ENCODE measurements at places on chromosomes 5 and 9.

DNA sequence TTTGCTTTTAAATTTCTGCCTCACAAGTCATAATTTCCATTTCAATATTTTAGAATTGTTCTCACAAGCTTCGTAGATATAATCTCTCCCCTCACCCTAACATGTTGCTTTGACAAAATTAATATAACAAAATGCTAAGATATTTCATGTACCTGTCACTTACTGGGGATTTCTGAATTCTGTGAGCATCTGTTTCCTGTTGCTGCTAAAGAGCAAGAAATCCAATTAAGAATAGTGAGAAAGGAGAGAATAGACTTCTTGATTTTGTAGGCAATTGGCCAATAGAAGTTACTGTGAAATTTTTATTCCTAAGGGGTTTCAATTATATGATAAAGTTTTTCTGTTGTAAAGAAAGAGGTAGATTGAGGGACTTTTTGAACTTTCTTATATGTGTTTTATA lies 796.5 kb upstream of the ARRDC3 start:
- no peak for DNase-seq

GRCh38 chr9:113393281-113393680 lies 7.8 kb downstream of the ALAD start:
- no peak for DNase-seq

DNA sequence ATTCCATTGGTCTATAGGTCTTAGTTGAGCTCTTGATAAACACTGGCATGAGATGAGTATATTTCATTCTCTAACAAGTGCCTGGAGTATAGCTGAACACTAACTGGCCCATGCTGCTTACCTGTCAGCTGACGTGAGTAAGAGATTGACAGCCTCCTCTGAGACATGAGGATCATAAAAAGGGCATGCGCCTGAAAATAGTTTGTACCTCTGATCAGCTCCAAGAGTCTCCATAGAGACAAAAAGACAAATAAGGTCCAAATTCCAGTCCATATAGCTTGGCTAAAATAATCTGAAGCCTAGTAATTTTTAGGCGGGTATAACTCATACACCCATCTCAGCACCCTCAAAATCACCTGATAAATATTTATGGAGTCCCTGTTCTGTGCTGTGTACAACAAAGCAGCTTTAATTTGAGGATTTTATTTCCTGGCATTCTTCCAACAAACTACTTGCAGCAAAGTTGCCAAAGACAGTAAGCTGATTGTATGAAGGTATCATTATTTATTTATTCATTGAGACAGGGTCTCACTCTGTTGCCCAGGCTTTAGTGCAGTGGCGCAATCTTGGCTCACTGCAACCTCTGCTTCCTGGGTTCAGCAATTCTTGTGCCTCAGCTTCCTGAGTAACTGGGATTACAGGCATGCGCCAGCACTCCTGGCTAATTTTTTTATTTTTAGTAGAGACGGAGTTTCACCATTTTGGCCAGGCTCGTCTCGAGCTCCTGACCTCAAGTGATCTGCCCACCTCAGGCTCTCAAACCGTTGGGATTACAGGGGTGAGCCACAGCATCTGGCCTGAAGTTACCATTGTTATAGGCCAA lies 16.2 kb upstream of the FSD1L start:
- no peak for DNase-seq

DNA sequence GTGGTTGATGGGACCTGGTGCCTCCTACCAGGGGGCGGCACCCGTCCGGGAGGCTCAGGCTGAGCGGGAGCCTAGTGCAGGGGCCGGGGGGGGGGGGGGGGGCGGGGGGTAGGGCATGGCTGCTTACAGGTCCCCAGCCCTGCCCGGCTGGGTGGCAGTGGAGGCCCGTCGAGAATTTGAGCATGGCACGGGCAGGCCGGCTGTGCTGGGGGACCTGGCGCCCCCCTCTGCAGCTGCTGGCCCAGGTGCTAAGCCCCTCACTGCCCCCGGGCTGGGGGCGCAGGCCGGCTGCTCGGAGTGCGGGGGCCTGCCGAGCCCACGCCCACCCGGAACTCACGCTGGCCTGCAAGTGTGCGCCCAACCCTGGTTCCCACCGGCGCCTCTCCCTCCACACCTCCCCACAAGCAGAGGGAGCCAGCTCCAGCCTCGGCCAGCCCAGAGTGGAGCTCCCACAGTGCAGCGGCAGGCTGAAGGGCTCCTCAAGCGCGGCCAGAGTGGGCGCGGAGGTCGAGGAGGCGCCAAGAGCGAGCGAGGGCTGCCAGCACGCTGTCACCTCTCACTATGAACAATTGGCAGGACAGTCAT lies 77.7 kb downstream of the LMNB1 start:
- no peak for DNase-seq

DNA sequence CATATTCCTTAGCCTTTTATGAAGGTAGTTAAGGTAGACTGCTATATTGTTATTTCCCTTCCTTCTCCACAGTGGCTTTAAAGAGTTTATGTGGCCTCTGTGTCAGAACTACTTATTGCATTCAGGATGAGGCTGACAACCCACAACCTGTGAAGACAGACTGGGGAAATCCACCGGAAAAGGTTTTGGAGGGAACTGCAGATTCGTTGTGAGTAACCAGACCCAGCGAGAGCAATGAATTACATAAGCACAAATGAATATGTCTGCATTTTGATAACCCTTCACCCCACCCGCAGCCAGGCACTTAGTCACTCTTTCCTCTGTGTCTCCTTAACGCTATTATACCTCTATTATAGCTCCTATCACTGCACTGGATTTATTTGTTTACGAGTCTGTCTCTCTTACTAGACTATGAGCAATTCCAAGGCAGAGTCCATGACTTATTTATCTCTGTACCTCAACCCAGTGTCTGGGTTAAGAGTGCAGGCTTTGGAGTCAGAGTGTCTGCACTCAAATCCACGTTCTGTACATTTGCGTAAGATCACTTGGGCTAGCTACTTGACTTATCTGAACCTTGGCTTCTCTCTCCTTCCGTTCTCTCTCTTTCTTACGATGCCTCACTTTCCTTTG lies 19.2 kb downstream of the KCTD16 start:
- peak; percentile 92 for DNase-seq

- no peak for DNase-seq
Observed at GRCh38 chr5:2674456-2674855, 77.0 kb downstream of the IRX2 start.

DNA sequence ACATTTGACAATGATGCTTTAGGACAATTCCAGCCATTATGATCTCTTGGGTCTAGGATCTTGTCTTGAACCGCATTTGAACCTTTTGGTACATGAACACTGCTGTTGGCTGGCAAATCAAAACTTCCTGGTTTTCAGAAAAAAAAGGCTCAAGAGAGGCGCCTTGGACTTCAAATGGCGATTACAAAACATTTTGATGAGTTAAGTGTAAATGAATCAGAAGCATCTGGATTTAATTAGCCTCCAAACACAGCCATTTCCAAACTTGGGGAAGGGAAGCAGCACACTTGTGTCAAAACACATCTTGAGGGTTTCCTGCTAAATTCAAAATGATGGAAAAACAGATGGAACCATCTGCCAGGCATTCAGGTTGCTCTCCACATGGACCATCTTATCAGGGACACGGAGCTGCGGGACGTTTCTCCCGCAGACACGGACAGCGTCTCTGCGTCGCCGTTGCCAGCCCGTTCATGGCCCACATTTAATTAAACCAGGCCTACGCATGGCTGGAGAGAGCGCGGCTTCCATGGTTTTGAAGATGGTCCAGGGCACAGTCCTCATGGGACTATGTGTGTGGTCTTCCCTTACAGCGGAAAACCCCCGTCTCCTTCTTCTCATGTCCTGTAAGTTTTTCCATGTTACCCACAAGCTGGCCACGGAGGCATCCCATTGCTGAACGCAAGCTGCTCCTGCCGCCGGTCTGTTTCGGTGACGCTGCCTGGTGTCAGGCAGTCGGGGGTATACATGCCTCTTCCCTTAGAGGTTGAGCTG lies 55.8 kb upstream of the PTCH1 start:
- no peak for DNase-seq

- DNase-seq, result peak; percentile 44
Observed at GRCh38 chr9:133238272-133238850, 29.3 kb upstream of the OBP2B start.

GRCh38 chr5:76720988-76721569 lies 5.2 kb downstream of the F2R start:
- DNase-seq, result no peak

DNA sequence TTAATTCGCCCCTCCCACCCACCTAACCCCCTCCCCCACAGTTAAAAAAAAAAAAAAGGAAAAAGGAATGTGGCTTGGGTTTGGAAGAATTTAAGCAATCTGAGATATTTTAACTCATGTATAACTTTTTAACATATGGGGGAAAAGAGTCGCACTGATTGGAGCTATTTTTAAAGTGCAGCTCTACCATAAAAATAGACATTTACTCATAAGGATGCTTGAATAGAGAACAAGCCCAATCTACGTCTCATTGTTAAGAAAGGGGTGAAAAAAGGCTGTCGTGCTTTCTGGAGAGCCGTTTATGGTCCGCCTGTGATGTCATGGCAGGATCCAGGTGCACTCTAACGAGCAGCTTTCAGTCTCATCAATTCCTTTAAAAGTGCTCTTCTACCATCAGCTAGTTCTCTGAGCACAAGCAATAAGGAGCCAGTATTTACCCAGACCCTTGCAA lies 142.4 kb downstream of the ELAVL2 start:
- DNase-seq, result no peak

DNA sequence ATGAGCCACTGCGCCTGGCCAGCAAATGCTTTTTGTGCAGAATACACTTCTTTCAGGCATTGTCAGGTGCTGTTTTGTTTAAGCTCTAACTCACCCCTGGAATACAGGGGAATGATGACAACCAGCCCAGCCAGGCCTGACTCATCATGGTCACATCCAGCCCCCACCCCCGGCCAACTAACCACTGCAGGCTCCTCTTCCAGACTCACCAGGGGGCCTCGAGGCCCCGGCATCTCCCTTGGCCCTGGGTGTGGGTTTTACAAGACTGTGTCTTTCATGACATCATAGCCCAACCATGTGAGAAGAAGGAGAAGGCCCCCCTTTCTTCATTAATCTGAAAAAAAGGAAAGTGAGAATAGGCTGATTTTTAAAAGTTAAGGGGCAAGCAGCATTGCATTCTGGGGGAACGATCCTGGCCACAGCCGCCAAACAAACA lies 35.5 kb downstream of the OLFML2A start:
- no peak for DNase-seq

DNA sequence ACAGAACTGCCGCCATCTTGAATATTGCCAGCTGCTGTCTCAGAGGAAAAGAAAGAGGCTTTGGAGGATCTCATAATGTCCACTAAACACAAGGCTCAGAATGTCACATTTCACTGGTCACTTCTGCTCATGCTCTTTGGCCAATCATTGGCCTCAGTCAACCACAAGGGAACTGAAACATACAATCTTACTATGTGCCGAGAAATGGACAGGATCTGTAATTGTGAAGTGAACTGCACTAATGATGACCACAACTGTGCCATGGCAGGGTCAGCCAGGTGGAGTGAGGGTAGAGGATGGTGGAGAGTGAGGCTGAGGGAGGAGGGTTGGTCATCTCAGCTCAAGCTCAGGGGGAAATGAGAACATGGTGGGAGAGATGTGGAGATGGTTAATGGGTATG lies 32.8 kb downstream of the GDNF start:
- DNase-seq, result no peak

DNA sequence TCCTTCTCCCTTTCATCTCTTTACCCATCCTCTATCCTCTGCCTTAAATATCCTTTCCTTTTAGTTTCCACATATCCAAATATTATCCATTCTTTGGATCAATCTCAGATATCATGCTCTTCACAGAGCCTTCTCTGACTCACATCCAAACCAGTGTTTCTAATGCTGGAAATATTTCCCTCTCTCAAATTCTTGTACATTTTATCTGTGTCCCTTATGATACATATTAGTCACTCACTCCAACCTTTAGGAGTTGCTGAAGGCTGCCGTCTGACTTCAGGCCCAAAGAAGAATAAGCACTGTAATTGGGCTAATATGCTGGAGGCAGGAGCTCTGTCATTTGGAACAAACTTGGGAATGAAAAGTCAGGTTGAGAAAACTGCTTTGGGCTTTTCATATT lies 156.4 kb upstream of the RUSC2 start:
- no peak for DNase-seq

- peak; percentile 58 for DNase-seq
Observed at GRCh38 chr9:129895376-129896268, 60.4 kb downstream of the USP20 start.

DNA sequence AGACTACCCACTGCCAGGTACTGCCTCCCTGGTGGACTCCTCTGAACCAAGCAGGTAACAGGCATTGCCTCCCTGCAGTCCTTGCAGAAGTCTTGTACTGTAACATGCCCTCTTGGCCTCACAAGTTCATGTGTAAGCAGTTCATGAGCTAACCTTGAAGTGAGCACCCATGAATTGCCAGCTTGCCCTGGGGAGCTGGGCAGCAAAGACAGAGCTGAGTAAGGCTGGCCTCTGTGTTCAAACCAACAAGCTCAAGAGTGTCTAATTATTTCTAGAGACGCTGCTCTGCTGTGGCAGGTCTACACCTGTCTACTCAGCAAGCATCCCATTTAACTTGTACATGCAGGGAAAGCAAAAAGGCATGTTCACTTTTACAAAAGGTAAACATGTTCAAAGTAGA lies 113.5 kb downstream of the FEM1C start:
- no peak for DNase-seq

DNA sequence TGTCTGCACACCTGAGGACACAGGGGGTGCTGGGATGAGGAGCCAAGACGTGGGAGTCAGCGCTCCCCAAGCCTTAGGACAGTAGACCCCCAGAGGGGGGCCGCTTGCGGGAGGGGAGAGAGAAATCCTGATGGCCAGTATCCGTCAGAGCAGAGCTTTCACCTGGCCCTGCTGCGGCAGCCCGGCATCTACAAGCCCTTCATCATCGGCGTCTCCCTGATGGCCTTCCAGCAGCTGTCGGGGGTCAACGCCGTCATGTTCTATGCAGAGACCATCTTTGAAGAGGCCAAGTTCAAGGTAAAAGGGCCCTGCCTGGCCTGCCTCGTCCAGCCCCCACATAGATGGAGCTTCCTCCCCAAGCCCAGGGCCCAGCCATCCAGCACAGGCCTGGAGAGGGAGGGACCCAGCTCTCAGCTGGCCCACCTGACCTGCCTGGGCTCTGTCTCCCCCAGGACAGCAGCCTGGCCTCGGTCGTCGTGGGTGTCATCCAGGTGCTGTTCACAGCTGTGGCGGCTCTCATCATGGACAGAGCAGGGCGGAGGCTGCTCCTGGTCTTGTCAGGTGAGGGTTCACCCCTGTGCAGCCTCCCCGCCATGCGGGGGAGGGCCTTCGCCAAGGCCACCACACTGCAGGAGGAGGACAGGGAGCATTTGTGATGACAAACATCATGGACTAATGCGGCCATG lies 6.7 kb downstream of the SLC2A8 start:
- no peak for DNase-seq

DNA sequence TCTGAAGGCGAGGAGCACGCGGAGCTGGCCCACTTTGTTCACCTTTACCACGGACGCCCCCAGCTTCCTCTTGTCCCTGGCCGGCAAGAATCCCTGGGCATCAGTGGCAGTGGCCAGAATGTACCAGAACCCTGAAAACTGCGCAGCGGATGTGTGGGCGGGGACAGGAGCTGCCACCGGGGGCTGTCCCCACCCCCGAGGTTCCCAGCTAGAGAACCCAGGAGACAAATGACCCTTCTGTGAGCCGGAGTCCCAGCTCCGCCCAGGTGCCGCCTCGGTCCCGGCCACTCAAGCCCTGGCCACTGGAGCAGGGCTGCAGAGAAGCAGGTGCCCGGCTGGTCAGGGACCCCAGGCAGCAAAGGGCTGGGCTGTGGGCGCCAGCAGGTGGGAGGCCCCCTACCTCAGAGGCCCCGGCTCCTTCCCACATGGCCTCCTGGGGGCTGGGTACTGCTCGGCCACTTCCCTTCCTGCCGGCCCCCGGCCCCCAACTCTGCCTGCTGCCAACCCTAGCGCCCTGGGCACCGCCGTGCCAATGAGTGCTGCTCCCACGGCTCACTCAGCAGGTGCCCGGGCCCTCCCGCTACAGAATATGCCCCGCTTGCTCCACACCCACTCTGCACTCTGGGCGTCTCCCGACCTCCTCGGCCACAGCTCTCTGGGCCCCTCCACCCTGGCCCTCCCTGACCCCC lies 713 bp downstream of the LCN10 start:
- no peak for DNase-seq
